ENCODE measurements at places on chromosomes 6 and 20.

GRCh38 chr6:89298680-89299465 is 16.2 kb downstream of the GABRR2 start:
- no peak for DNase-seq

DNA sequence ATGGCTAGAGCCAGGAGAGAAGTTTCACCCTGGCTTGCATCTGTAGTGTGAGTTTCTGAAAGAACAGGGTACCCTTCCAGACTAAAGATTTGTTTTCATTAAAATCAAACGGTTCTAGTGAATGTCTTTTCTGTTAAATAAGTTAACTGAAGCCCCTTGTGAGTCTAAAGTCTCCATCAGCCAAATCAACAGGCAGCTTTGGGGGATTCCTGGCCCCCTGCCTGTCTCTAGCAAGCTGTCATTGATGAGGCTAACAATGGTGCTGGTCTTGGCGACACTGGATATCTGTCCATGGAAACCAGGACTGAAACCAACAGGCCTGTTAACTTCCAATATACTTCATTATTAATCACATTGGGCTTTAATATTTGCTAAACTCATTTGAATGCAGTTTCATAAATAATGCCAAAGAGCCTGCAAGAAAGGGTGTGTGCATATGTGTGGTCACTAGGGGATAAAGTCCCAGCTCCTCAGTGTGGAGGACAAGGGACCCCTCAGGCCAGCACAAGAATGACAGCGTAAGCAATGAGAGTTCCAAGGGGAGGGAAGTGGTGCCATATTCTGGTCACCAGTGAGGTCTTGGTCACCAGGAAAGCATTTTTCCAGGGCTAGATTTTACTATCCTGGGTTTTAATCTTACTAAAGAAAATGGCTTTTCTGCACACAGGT is 9.1 kb upstream of the RNF182 start:
- no peak for DNase-seq

- no peak for DNase-seq
Observed at GRCh38 chr6:137652961-137653705, 158.9 kb upstream of the OLIG3 start.

GRCh38 chr6:46234156-46234556 is 63.4 kb upstream of the ENPP5 start:
- DNase-seq: no peak

DNA sequence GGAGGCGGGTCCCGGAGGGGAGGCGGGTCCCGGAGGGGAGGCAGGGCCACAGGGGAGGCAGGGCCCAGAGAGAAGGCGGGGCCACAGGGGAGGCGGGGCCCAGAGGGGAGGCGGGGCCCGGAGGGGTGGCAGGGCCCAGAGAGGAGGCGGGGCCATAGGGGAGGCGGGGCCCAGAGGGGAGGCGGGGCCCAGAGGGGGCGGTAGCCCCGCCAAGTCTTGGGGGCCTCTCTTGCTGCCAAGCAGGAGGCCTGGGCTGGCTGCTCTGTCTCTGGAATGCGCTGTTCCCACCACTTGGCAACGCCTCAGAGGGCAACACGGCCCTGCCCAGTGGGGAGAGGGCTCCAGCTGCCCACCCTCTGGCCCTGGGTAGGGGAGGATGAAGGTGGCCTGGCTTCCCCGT is 80.5 kb downstream of the YTHDF1 start:
- no peak for DNase-seq

DNA sequence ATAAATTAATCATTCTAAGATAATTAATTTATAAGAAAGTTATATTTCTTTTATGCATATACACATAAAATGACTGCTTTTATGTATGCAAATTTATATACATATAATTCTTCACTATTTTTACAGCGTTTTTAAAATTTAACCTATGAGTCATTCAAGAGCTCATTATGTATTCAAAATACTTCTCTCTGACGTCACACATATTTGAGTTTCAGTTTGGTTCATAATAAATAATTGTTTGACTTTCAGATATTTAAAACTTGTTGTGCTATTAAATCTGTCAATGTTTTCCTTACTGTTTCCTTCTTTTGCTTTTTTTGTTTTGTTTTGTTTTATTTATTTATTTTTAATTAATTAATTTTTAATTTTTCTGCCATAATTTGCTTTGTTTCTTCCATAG is 467.5 kb upstream of the ADGRB3 start:
- no peak for DNase-seq

DNA sequence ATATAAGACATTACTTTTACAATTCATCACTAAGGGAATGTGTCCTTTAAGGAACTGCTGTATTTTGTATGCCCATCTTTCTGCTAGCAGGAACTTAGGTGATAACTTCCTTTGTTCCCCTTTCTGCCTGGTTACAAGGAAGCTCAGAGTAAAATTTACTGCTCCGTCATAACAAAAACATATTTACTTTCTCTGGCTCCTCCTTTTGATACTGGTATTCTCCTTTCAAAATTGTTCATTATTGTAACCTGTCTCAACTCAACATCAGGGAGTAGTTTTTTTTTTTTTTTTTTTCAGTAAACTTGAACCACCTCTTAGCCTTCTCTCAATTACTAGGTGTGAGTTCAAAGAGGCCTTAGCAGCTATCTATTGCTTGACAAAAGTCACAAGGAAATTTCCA is 37.1 kb downstream of the RIPOR2 start:
- DNase-seq: no peak

DNA sequence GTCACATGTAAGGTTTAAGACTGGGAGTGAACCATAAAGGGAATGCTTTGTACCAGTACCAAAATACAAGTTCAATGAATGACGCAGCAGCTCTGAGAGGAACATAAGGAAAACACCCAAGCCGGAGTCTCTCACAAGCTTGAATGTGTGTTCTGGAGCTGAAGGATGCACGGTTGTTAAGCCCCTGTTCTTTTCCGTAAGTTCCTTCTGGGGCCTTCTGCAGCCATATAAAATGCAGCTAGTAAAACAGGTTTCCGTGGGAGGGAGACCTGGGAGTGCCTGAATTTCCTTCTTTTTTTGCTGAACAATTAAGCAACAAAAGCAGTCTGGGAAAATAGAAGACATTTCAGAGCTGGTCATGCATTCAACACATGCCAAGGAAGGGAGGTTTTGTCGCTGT is 73.2 kb upstream of the JAG1 start:
- DNase-seq: no peak

DNA sequence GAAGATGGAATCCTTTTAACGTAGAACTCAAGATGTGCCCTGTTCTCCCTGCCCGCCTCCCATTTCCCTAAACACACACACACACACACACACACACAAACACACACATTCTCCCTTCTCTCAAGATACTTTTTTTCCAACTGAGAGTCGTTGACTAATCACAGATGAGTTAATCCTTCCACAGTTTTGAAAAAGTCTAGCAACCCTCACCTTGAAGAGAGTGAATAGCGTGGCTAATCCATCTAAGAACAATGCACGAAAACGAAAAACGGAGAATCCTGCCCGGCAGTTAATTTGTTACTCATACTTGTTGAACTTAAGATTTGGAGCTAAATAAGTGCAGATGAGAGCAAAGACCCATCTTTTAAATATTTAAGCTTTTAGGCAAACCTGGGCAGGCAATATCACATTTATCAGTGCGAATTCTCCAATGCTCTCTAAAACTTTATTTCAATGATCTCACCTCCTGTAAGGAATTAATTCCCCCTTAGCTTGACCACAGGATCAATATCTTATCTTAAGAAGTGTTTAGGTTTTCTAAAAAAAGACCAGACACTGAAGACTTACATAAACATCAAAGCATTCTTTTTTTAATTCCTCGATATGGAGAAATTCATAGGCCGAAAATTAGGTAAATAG is 1.1 kb downstream of the AGPAT4 start:
- DNase-seq: no peak

DNA sequence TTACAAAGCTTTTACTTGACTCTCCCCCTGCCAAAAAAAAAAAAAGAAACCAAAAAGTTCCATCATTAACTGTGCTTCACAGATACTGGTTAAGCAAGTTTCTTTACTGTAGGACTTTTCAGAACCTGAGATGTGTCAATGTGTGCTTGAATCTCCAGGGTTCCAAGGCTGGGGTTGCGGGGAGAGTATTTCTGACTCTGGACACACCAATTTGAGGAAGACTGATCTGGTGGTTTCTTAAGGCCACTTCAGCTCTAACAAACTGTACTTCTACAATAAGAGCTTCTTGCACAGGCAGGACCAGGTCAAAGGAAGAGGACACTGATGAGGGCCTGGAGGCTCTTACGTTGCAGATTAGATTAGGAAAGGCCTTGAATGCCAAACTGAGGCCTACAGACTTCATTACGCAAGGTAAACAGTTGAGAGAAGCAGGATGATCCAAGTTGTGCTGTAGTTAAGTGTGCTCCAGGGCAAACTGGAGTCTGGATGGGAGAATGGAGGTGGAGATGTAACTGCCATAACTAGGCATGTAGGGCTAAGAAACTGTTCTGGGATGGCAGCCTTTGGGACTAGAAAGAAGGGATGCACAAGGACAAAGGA is 24.4 kb downstream of the COMMD7 start:
- no peak for DNase-seq

- DNase-seq: no peak
Observed at GRCh38 chr6:134281388-134281787, 36.5 kb downstream of the SGK1 start.

DNA sequence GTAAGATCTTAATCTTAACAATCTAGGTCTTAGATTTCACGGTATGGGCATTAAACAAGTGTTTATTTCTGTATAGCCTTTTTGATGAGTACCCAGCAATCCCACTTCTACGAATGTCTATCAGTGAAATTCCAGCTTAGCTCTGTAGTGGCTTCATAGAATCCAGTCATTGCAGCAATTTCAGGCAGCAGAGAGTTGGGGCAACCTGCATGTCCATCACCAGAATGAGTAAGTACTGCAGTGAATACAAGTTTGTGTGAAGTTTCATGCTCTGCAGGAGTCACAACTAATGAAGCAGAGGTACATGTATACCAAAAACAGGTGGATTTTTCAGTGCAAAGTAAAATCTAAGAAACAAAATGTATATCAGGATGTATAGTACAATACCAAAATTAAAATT is 151.7 kb downstream of the OR2B2 start:
- DNase-seq: no peak

GRCh38 chr6:14550410-14550809 is 432.8 kb downstream of the CD83 start:
- no peak for DNase-seq

DNA sequence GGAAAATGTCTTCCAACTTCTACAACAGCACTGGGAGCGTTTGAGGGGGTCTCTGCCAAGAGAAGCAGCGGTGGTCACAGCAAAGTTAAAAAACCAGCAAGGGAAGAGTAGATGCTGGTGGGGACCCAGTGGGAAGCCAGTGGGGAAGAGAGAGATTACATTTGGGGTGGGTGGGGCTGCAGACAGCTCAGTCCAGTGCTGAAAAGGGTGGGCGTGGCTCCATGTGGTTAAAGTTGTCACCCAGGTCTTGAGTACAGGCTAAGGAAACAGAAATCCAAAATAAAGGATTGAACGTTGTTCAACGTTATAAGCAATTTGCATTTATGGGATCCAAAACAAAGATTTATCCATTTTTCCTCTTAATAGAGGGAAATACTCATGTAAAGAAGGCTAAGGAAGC is 106.3 kb upstream of the LY86 start:
- no peak for DNase-seq

DNA sequence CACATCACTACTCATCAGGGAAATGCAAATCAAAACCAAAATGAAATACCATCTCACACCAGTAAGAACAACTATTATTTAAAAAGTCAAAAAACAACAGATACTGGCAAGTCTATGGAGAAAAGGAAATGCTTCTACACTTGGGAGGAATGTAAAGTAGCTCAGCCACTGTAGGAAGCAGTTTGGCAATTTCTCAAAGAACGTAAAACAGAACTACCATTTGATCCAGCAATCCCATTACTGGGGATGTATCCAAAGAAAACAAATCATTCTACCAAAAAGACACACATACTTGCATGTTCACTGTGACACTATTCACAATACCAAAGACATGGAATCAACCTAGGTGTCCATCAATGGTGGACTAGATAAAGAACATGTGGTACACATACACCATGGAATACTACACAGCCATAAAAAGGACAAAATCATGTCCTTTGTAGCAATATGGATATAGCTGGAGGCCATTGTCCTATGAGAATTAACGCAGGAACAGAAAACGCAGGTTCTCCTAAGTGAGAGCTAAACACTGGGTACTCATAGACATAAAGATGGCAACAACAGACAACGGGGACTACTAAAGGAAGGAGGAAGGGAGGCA is 260.4 kb downstream of the RNGTT start:
- DNase-seq: no peak

DNA sequence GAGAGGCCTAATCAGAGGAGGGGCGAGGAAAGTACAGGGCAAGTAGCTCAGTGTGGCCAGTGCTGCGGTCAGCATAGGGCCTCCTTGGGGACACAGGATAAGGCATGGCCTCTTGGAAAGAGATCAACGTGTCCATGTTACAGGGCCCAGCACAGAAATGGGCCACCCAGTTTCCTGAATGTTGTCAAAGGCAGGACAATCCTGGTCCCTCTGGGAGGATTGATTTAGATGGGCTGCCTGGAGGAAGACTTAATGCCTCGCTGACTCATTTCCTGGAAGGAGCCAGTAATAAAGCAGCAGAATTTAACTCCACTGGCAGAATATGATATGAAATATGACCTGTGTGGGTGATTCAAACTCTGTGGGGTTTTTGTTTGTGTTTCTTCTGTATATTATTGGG is 16.6 kb downstream of the DDO start:
- no peak for DNase-seq

DNA sequence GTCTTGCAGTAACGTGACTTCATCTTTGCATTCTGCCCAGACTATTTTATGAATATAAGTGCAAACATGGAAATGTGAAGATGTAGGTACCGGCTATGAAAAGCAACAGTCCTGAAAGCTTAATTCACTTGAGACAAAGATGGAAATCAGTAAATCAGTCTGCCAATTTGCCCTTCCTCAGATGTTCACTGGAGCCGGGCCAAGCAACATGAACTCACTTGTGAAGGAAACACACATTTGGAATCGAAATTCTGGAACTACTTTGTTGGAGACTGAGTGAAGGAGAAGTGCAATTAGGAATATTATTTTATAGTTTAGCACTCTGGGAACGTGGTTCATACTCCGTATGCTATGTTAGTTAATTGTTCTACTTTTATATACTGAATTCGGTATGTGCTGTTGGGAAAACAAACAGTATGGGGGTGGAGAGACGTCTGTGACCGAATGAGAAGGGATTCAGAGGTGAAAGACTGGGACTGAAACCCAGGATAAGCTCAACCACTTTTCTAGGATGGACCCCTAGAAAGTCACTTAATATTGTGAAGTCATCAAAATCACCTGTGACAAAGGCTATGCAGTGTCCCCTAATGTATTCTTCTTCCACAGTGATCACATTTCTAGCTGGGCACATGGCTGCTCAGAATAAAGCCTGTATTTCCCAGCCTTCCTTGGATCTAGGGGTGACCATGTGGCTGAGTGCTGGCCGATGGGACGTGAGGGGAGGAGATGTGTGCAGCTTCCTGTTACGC is 95.5 kb downstream of the PREX1 start:
- no peak for DNase-seq

DNA sequence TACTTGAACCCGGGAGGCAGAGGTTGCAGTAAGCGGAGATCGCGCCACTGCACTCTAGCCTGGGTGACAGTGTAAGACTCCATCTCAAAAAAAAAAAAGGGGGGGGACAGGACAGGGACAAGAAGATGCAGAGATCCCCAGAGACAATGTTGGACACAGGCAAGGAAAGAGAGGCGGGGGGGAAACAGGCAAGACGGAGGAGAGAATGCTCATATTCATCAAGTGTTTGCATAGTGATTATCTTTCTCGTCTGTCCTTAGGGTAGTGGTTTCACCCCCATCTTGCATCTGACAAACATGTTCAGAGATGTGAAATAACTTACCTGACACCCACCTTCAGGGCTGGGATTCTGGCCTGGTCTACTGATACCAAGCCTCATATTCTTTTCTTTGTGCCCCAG is 29.0 kb downstream of the CHMP4B start:
- DNase-seq: no peak
